ENCODE measurements at places on chromosomes 1 and 21.
A peak's percentile ranks its signal among the peaks of the same experiment; 100 is the strongest.

- no peak for DNase-seq
Observed at GRCh38 chr1:158972841-158973240, 36.9 kb upstream of the IFI16 start.

DNA sequence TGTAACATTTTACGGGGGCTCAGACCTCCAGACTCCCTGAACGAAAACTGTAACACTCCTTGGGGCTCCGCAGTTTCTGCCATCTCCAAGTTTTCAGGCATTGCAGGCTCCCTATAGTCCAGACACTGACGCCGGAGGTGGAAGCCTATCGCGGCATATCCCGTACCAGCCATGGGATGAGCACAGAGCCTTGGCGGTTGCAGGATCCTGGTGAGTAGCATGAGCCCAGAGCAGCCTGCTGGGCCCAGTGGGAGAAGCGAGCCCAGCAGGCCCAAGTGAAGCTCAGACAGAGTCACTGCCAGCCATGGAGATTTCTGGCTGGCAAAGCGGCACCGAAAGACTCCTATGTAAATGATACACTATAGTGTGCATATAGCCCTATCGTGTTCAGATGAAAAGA, 446.8 kb downstream of the COL11A1 start:
- no peak for DNase-seq

GRCh38 chr1:156750711-156751450, 594 bp downstream of the HDGF start:
- no peak for DNase-seq

DNA sequence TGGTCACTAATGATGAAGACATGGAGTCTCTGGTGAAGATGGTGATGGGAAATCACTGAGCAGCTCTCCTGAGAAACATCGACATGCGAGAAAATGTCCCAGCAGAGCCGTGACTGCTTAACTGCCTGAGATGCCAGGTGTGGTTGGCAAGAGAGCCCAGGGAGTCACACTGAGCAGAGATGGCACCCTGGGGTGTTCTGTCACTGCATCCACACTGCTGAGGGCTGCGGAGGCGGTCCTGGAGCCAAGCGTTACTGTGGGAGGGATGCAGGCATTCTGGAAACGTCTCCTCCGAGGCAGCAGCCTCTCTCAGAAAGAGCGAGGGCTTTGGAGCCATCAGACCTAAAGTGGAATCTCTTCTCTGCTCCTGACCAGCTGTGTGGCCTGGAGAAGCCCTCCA, 57.2 kb downstream of the EPHB2 start:
- no peak for DNase-seq

GRCh38 chr1:12630946-12631530, 12.8 kb upstream of the AADACL4 start:
- no peak for DNase-seq

- no peak for DNase-seq
Observed at GRCh38 chr1:205365945-205366463, 9.3 kb upstream of the KLHDC8A start.

DNA sequence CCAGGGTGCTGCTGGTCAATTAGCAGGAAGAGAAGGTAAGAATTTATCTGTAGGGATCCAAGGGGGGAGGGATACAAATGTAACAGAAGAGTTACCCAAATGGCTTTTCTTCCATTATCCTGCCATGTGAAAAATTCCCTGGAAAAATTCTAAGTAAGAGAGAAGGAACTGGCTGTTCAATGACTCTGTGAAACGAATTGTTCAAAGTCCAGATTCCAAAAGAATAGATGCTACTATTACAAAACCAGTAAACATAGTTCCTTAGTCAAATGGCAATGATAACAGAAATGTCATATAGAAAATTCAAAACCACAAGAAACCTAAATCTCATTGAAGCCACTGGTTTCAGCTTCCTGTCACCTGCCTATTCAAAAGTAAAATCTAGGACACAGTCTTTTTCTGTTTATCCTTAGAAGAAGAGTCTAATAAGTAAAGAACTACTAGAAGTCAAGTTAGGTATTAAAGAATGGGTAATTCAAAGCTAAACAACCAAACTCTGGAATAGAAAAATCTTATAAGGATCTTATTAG, 102.6 kb downstream of the ZNF644 start:
- no peak for DNase-seq

GRCh38 chr1:79657951-79658658, 651.6 kb upstream of the ADGRL4 start:
- no peak for DNase-seq

GRCh38 chr1:221418346-221418745, 323.5 kb downstream of the DUSP10 start:
- no peak for DNase-seq

- peak; percentile 71 for DNase-seq
Observed at GRCh38 chr1:227766015-227766634, 30.9 kb downstream of the SNAP47 start.

- no peak for DNase-seq
Observed at GRCh38 chr1:73516451-73516850, 681.5 kb downstream of the LRRIQ3 start.

DNA sequence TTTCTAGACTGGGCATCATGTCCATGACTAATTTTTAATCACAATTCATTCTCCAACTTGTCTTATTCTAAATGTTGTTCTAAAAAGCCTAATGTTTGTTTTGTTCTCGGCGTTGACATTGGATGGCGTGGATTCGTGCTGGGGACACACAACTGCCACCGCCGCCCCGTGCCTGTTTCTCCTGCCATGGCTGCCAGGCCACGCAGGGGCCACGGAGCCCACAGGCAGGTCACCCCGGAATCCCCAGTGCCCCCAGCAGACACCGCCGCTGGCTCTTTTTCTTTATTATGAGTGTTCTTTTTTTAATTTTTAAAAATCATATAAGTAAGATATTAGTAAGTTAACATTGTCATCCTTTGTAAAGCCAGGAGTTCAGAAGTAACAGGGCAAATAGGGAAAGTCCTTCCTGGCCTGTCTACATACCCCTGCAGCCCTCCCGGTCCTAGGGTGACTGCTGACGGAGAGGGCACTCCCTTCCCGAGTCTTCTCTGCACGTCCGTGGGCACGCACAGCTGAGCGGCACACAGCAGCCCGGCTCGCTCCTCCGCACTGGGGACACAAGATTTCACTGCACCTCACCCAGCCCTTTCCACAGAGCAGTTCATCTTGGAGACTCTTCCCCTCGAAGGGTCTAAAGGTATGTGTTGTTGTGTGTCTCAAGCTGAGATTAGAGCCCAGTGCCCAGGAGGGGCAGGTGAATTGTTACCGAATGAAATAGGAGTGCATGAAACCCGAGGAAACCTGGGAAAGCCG, 32.1 kb downstream of the KRTAP10-1 start:
- DNase-seq: no peak

- DNase-seq: no peak
Observed at GRCh38 chr1:47031059-47031458, 7.6 kb downstream of the CYP4X1 start.

DNA sequence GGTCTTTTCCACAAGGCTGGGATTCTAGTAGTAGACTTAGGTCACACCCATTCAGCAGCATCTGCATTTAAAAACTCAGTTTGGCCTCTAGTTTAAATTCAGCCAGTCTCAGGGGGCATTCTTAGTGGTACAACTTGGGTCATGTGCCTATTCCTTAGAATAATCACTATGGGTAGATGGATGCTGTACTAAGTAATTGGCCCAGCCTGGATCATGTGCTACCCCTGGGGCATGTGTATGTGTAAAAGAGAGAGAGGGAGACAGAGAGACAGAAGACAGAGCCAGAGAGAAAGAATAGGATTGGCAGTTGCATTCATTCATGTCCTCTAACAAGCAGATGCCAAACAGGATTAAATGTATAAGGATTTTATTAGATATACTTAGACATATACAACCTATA, 13.6 kb upstream of the SYT14 start:
- DNase-seq: no peak

DNA sequence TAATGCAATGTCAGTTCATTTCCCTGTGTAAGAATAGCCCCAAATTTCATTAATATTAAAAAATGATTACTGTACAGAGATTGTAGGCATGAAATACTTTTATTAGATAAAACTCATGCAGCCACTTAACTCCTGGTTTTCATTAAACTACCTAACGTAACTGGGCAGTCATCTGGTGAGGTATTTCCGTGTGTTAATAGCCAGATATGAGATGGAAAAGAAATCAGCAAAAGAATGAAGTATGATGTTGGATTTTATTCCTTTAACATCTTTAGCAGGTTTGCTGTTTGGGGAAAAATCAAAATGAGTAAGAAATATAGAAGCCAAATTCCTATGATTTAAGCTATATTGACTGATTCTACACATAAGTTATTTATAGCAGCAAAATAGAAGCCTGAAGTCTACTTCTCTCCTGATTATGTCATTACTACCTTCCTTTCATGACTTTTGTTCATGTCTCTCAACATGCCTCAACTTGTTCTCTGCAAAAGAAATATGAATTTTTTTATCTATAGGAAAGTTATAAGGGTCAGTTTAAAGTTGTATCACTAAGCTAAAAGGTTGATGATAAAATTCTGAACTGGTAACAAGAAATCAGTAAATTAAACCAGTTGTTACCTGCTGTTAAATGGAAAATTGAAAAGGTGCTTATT, 42.6 kb downstream of the CCDC18 start:
- no peak for DNase-seq

GRCh38 chr1:244919320-244920282, 55.3 kb upstream of the HNRNPU start:
- DNase-seq: no peak

GRCh38 chr21:21606041-21606440, 607.8 kb downstream of the NCAM2 start:
- no peak for DNase-seq

GRCh38 chr1:160115545-160116282, at the start of gene ATP1A2:
Gene ATP1A2, plus strand, starts transcription at chr1:160115759. Its CDS starts 103 bp downstream, at chr1:160115862.
- DNase-seq: no peak

DNA sequence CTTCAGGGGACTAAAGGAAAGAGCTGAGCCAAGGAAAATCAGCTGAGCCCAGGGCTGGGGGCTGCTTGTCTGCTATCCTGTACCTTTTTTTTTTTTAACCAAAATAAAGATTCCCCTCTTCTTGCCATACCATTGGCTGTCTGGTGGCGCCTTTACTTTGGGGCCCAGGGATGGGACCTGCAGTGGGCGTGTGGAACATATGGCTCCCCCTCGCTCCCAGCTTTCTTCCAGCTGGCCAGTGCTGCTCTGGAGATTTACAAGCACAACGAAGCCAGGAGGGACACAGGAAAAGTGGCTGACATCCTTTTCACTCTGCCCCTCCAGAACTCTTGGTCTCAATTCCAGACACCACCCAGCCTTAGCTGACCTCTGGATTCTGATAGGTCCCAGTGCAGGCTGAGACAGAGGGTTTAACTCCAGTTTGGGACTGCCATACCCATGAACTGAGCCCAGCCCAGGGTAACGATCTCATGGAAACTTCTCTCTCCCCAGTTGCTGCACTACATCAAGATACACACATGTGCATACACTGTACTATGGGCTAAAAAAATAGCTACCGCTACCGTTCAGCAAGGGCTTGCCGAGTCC, 5.4 kb upstream of the SFN start:
- no peak for DNase-seq

DNA sequence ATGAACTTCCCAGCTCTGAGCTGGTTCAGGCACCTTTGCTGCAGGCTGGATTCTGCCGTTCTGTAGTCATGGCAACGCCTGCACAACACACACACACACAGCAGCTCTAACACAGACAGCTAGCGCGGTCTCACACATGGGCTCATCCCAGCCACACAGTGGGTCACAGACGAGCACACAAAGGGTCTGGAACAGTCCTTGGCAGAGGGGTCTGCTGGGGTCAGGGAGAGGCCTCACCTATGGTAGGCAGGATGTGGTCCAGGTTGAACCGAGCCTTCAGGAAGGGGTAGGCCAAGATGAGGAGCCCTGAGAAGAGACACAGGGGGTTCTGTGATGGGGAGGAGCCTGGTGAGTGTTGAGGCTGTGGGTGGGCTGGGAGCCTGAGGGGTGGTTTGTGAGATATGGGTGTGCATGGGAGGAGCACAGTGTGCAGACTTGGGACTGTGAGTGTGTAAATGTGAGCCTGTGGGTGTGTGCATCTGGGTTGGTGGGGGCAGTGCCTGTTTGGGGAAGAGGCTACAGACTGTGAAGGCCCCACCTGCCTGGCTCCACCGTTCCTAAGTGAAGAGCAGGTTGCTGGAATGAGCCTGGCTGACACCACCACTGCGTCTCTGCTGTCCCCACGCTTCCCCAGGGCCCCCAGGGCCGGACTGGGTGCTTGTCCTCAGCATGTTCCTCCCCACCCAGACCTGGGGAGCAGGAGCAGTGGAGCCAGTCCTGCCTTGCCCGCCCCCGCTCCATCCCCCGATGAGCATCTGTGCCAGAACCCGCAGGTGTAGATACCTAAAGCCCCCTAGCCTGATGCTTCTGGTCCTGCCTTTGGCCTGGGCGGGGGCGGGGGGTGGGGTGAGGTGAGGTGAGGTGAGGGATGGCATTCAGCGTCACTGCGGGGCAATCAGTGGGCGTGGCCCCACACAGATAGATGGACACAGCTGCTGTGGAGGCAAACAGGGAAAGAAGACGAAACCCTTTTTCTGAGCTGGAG, 1.5 kb downstream of the KNCN start:
- peak; percentile 30 for DNase-seq

GRCh38 chr21:45362077-45362747, 42.8 kb upstream of the COL18A1 start:
- no peak for DNase-seq

GRCh38 chr1:230008721-230009120, 58.3 kb upstream of the GALNT2 start:
- no peak for DNase-seq

DNA sequence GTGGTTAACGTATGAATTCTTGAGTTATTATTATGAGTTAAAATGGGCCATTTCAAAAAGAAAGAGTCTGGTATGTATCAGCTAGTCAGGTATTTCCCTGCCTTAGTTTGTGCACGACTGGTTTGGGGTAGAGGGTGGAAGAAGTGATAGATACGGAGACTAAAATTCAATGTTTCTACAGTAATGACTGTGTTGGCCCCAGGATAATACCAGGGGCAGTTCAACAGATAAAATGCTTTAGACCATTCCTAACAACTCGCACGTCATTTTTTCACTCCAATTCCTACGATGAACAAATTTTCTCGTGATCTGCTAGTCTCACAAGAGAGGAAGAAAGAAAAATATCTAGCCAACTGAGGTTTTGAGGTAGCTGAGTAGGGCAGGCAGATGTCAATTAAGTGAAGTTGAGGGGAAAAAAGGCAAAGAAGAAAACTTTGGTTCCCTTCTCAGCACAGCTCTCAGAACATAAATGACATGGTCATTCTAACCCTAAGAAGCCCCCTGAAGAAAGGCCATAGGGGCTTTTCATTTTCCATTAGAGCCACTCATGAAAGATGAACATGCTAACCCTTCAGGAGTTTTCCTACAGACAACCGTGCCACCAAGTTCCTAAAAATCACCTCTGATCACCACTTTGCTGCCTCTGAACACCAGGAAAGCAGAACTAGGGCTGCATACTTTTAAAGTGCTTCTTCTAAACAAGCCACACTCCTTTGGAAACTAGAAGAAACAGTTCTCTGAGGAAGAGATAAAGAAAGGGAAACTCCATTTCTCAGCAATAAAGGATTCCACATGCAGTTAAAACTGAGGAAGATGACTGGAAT, 5.6 kb downstream of the MCOLN2 start:
- DNase-seq: no peak

GRCh38 chr1:6923012-6923411, 137.8 kb downstream of the CAMTA1 start:
- no peak for DNase-seq

- no peak for DNase-seq
Observed at GRCh38 chr21:42537106-42537742, 23.6 kb downstream of the SLC37A1 start.

All from stimulated activated CD8-positive, alpha-beta memory T cell treated with anti-CD3 and anti-CD28 coated beads, Interleukin-2, amount 100 ng/mL, for 1 hour (primary cell).